Upper lobe of left lung (tissue), 6 donors: ENCODE measurements at places on chromosomes 12 and 14. TPM values are rescaled to one million over a fixed set of nuclear protein-coding genes. Genes with fewer than 3 reads are reported as not detected.

The GPRC5D gene
- not detected for total RNA-seq

The CAPZA3 gene
- total RNA-seq, result not detected

The TRHDE gene
- 14.1 TPM for total RNA-seq

The SAMD15 gene
- total RNA-seq, result 0.74 TPM

The DLGAP5 gene
- 0.52 TPM for total RNA-seq

The KRT7 gene
- total RNA-seq, result 247 TPM

The KLHDC1 gene
- 4.9 TPM for total RNA-seq

The TESPA1 gene
- 4.0 TPM for total RNA-seq

The MSRB3 gene
- total RNA-seq, result 76.3 TPM

The NAA30 gene
- 10.0 TPM for total RNA-seq

The STYK1 gene
- total RNA-seq, result 21.9 TPM

The ZNF385A gene
- 43.8 TPM for total RNA-seq

The PTPRO gene
- 5.0 TPM for total RNA-seq

The RNASE1 gene
- 1,558 TPM for total RNA-seq

The SRSF5 gene
- 274 TPM for total RNA-seq

The SRRM4 gene
- not detected for total RNA-seq

The IKZF4 gene
- total RNA-seq, result 5.6 TPM

The PLEKHH1 gene
- 4.0 TPM for total RNA-seq

The CLECL1 gene
- not detected for total RNA-seq

The KRT82 gene
- total RNA-seq, result not detected

The MARK3 gene
- 160 TPM for total RNA-seq

The ZNF219 gene
- 54.2 TPM for total RNA-seq

The MLEC gene
- total RNA-seq, result 53.4 TPM

The LRTM2 gene
- not detected for total RNA-seq

The P2RX7 gene
- total RNA-seq, result 17.5 TPM

The TAS2R19 gene
- total RNA-seq, result 1.2 TPM

The SLCO1C1 gene
- 0.74 TPM for total RNA-seq

The SPX gene
- total RNA-seq, result not detected

The MFAP5 gene
- total RNA-seq, result 2.1 TPM

The NOS1 gene
- total RNA-seq, result 4.2 TPM

The RIPK3 gene
- 92.2 TPM for total RNA-seq

The SLC5A8 gene
- total RNA-seq, result 8.8 TPM

The MYH6 gene
- total RNA-seq, result not detected

The ATF1 gene
- total RNA-seq, result 32.9 TPM

The AKAP5 gene
- total RNA-seq, result 3.3 TPM

The DNAJC22 gene
- total RNA-seq, result 0.59 TPM

The UNC79 gene
- 0.09 TPM for total RNA-seq

The LALBA gene
- total RNA-seq, result not detected

The LRCOL1 gene
- not detected for total RNA-seq

The ADCY6 gene
- total RNA-seq, result 113 TPM

The ARL6IP4 gene
- 202 TPM for total RNA-seq

The TRIAP1 gene
- 20.8 TPM for total RNA-seq

The FBRSL1 gene
- 45.3 TPM for total RNA-seq

The CLEC4D gene
- total RNA-seq, result 3.0 TPM

The GPHN gene
- total RNA-seq, result 45.1 TPM

The STX2 gene
- 25.5 TPM for total RNA-seq

The ENO2 gene
- 33.4 TPM for total RNA-seq

The TAS2R7 gene
- total RNA-seq, result 0.98 TPM

The PLEK2 gene
- 3.6 TPM for total RNA-seq

The POU6F1 gene
- total RNA-seq, result 9.6 TPM
